ENCODE measurements at places on chromosomes 6 and 20. TPM values are rescaled to one million over a fixed set of nuclear protein-coding genes. Genes with fewer than 3 reads are reported as not detected.

- no peak for DNase-seq
Observed at GRCh38 chr6:3768502-3768901, 17.0 kb upstream of the PXDC1 start.

Gene AKAP7
- 7.6 TPM for total RNA-seq

- no peak for DNase-seq
Observed at GRCh38 chr20:13009682-13010406, 1.1 kb downstream of the SPTLC3 start.

DNA sequence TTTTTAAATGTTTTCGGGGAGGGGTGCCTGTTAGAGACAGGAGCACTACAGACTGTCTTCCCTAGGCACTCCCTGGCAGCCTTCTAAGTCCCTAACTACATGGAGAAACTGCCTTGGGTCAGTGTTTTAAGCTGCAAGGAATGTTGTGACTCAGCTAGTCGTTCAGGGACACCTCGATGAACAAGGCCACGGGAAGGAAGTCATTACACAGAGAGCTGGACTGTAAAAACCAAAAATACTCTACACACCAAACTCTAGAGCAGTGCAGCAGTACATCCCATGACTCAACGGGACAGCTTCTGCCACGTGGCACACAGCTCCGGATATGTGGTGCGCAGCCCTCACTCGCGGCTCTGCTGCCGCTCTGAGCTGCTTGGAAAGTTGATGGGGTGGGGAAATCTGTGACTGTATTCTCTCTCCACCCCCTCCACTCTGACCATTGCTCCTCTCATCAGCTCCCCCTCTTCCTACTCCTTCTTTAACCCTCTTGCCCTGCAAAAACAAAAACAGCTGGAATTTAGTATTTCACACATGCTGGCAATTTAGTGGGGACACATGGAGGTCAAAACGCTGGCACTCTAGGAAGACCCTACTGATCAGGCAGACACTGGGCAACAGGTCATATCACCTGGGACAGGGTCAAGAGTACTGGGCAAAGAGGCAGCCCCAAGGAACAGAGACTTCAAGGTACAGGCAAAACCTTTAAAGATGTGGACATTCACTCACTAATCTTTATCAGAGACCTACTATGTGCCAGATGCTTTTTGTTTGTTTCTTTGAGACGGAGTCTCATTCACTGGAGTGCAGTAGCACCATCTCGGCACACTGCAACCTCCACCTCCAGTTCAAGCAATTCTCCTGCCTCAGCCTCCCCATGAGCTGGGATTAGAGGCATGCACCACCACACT lies 10.9 kb upstream of the LPIN3 start:
- DNase-seq = no peak

- no peak for DNase-seq
Observed at GRCh38 chr6:20483887-20484497, 50.3 kb upstream of the CDKAL1 start.

GRCh38 chr6:129340983-129341382 lies 369.0 kb downstream of the ARHGAP18 start:
- no peak for DNase-seq

- no peak for DNase-seq
Observed at GRCh38 chr6:150720774-150721233, 121.1 kb downstream of the PLEKHG1 start.

Gene TBXT
- total RNA-seq = 0.31 TPM

- DNase-seq = no peak
Observed at GRCh38 chr6:100153636-100154275, 159.7 kb upstream of the MCHR2 start.

DNA sequence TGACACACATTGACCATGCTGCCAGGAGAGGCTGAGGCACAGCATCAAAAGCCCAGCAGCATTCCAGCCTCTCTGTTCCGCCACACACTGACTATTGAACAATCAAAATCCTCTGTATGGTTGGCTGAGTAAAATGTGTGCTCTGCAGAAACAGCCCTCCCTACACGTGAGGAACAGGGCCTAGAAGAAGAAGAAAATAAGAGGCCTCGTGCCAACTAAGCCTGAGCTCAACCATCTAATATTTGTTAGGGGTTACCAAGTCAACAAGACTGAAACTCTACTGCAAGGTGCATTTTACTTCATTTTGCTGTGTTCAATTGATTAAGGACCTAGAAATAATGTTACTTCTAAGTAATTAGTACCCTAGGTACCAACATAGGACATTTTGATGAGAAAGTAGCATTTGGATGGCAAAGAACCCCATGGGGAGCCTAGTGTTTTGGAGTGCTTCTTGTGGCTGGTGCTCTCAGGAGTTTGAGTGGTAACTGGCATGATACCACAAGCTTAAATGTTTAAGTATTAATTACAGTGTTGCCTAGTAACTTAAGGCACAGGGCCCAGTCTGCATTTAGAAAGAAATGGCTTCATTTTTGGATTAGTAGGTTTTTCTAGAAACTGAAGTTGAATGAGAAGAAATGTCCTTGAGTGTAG lies 146.6 kb upstream of the PLN start:
- no peak for DNase-seq

DNA sequence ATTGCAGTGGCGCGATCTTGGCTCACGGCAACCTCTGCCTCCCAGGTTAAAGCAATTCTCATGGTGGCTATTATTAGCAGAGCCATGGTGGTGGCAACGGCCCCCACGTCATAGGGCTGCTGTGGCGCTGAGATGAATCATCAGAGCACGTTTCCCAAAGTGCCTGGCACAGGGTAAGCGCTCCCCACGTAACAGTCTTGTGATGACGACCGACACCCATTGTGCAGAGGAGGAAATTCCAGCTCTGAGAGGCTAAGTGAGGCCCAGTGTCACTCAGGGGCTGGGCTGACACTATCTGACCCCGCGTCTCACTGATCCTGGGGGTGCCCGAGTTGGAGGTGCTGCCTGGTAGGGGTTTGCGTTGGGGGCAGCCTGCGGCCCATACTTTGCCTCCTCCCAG lies 16.2 kb downstream of the SUN5 start:
- no peak for DNase-seq

DNA sequence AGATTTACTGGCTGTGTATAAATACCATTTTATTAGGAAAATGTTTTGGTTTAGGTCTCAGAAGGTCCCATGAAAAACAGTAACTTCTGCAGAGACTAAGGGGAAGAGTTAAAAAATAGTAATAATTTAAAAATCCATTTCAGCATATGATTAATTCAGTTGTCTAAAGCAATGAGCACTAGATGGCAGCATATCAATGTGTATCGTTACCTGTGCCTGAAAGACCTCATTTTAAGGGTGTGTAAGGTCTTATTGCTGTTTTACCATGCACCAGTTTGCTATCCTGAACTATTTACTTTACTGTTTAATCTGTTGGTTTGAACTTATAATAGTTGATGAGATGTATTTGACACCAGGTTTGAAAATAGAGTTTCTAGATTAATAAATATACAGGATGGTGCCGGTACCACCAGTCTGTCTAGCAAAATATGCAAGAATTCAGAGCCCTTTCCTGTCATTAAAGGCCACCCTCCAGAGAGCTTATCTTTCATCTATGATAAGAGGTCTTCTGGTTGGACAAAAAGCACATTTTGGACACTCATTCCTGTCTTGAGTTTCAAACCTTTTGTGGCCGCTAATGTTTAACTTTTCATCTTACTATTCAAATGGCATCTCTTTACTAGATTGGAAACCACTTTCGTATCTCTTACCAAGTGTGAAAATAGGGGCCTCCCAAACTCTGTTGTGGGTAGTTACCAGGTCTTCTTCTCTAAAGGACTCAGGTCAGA lies 8.9 kb upstream of the AHI1 start:
- no peak for DNase-seq

Gene CFAP61
- 0.44 TPM for total RNA-seq

Gene KLHDC3
- 146 TPM for total RNA-seq

Gene THBD
- 0.15 TPM for total RNA-seq

Gene TPX2
- total RNA-seq = 161 TPM

DNA sequence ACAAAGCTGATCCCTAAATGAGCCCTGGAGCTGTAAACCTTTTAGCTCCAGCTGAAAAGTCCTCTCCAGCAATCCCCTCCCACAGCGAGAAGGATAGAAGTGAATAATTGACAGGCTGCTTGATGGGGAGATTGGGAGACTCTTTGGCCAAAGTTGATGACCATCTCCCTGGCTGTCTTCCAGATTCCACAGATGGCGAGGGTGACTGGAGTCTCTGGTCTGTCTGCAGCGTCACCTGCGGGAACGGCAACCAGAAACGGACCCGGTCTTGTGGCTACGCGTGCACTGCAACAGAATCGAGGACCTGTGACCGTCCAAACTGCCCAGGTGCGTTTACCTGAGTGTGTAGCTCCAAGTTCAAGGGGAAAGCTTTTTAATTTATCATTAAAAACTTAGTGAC lies 67.3 kb downstream of the ISM1 start:
- DNase-seq = no peak

DNA sequence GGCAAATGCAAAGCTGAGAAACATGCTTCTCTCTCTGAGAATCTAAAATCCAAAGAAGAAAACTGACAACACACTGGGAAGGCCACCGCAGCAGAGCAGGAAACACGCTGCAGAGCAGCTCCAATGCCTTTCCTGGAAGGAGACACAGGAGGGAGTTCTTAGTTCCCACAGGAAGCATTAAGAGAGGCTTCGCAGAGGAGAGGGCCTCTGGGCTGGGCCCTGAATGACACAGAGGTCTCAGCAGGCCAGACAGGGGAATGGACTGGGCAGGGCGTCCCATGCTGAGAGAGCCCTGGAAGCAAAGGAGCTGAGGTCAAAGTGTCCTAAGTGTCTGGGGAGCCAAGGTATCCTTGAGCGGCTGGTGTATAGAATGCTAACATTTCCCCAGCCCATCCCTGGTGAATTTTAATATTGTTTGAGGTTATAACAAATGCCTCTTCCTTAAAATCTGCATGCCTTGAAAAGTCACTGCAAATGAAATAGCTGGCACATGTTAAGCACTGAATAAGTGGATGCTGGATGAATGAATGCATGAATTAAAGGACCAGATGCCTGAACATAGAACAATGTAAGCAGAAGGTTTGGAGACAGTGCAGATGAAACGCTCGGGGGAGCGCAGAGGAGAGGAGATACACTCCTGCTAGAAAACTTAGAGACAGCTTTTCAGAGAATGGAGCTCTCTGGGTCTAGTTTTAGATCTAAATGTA lies 110.0 kb upstream of the SYNDIG1 start:
- DNase-seq = no peak

Gene SLC32A1
- 0.24 TPM for total RNA-seq

Gene PSORS1C1
- 0.48 TPM for total RNA-seq

Gene ENPP1
- 22.5 TPM for total RNA-seq

Gene DLK2
- 0.96 TPM for total RNA-seq

Gene SMLR1
- total RNA-seq = not detected

Gene LZTS3
- 19.2 TPM for total RNA-seq

Data from H9 (cell line).